ENCODE measurements at places on chromosomes 2 and 18.
A peak's percentile ranks its signal among the peaks of the same experiment; 100 is the strongest.

DNA sequence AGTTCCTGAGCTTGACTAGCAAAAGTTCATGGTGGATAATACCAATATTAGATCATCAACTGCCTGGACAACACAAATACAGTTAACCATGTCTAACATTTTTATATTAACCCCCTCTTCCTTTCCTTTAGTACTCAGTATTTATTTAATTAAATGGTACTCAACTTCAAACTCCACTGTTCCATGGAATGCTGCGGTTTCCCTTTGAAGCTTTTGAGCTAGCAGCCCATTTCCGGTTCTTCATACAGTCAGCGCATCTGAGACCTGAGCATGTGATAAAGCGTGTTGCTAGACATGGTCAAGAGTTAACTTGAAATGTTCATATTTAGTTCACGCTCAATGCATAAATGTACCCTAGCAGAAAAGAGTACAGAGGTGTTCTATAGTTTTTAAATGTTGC lies 278.4 kb downstream of the ALPK2 start:
- DNase-seq, result no peak

DNA sequence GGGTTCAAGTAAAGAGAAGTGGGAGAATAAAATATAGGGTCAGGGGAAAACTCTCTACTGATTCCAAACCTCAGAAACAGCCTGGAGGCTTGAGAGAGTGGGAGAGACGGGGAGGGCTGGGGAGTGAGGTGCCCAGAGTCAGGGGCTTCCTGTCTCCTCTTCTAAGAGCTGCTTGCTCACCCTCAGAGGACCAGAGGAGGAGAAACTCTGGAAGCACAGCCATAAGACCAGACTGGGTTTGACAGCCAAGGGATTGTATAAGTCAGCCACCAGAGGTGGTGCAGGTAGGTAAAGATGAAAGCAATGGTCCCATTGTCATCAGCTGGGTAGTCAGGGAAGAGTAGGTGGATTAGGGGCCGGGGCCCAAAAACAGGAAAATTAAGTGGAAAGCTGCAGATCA lies 259.4 kb downstream of the TNS1 start:
- no peak for DNase-seq

DNA sequence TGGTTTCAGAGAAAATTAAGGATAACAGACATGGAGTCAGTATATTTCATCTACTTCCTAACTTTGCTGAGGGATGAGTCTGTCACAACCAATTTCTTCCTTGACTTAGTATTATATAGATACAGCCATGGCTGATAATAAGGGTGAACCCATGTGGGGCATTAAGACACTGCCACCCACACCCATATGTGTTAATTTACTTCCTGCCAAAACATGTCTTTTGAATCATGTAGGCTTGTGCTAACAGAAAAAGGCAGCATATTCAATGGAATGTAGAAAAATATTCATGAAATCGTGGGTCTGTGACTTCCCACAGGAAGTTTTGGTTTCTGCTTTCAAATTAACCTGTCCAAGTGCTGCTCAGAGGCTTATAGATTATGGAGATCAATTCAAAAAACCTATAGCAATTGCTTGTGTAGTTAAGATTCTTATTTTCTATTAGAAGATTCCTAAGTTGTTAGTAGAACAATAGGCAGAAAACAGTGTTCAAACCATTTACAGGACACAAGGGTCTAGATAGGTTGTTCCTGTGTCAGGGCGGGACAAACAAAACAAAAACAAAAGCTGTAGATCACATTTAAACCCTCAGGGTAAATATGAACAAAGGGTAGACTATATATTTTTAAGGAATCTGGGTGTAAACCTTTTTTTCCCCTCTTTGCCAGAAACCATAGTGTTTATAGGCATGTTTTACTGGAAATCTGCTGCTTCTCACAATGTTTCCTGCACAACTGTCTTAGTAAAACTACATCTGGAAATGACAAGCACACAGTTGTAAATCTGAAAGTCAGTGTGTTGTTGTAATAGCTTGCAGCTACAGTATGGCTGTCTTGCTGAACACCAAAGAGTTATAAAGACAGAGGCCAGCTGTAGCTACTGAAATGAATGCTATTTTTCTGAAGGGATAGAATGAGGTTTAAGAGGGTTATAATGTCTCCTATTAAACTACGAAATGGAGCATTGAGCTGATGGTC lies 691.2 kb downstream of the EPHA4 start:
- DNase-seq, result no peak

GRCh38 chr2:64982311-64982857 lies 6.8 kb upstream of the SLC1A4 start:
- DNase-seq, result peak; percentile 68

DNA sequence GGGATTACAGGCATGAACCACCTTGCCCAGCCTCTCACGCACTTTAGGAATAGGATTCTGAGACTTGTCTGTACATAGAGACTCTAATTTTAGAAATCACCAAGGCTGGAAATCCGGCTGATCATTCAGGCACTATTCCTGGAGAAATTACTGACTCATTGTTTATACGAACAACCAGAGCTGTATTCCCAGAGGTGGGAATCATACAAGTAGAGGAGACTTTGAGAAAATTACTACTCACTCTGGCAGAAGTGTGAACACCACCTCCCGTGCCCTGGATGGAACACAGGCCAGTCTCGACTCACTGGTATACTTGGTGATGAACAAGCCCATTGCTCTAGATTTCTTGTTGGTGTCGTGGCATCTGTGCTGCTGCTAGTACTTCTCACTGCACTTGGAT lies 5.8 kb upstream of the ADNP2 start:
- no peak for DNase-seq

DNA sequence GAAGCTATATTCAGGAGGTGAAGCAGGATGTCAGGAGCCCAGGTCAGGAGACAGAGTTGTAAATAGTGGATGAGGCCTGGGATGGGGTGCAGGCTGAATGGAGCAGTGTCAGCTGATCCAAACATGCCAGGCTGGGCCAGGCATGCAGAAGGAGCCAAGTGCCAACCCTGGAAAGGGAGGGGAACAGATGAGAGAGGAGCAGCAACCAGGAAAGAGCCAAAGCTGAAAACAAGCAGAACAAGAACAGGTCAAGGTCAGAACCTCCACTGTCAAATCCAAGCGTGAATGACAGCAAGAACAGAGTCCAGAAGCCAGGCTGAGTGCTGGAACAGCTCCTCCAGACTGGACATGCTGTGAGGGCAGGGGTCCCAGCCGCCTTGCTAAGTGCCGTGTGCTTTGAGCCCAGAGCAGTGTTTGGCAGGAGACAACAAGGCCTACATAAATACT lies 49.2 kb upstream of the PPP1CB start:
- DNase-seq, result no peak

GRCh38 chr2:107811411-107811810 lies 15.3 kb upstream of the RGPD4 start:
- DNase-seq, result no peak

DNA sequence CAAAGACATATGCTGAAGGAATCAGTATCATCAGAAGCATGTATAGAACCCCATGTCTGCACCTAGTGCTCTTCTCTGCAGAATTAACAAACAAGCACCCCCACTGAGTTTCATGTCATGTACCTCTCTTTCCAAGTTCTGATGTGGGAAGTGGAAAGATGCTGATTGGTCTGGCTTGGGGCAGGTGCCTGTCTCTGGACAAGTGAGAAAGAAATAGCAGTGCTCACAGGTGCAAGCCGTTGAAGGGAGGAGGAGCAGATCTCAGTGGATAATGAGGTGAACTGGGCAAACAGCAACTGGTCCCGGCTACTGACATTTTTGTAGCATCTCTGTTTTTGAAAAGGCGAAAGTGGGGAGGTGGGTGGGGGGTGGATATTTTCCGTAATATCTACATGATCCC lies 17.5 kb upstream of the ACVR1 start:
- no peak for DNase-seq

DNA sequence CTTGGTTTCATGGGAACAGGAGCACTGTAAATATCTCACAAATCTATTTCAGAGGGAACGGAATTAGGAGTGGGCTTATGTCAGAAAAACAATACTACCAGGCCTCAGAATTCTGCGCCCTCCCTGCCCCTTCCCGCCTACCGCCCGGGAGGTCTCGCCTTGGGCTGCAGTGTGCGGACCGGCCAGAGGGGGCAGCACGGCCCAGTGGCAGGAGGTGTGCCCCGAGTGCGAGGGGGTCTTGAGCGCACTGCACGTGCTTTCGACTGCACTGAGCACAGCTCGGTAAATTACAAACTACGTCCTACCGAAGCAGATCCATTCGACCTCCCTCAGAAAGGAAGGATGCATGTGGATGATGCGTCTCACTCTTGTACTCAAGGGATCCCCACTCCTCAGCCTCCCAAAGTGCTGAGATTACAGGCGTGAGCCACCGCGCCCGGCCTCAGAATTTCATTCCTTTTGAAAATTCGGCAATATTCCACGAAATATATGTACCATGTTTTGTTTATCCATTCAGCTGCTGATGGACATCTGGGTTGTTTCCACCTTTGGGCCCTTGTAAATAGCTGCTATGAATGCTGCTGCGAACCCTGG lies 297.0 kb downstream of the BCL2 start:
- DNase-seq, result no peak

- no peak for DNase-seq
Observed at GRCh38 chr2:14558335-14558919, 74.1 kb upstream of the LRATD1 start.

GRCh38 chr2:127086990-127087790 lies 19.8 kb downstream of the BIN1 start:
- DNase-seq, result peak; percentile 89

GRCh38 chr2:27638037-27638637 lies 9.3 kb downstream of the GPN1 start:
- DNase-seq, result no peak

DNA sequence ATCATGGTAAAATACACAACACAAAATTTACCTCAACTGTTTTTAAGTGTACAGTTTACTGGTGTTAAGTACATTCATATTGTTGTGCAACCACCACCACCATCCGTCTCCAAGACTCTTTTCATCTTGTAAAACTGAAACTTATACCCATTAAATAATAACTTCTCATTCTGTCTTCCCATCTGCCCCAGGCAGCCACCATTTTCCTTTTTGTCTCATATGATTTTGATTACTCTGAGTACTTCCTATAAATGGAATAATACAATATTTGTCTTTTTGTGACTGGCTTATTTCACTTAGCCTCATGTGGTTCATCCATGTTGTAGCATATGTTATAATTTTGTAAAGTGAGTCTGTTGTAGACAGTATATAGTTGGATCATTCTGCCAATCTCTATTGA lies 82.7 kb downstream of the ALMS1 start:
- DNase-seq, result no peak

GRCh38 chr2:184336688-184337087 lies 261.6 kb upstream of the ZNF804A start:
- DNase-seq, result no peak

DNA sequence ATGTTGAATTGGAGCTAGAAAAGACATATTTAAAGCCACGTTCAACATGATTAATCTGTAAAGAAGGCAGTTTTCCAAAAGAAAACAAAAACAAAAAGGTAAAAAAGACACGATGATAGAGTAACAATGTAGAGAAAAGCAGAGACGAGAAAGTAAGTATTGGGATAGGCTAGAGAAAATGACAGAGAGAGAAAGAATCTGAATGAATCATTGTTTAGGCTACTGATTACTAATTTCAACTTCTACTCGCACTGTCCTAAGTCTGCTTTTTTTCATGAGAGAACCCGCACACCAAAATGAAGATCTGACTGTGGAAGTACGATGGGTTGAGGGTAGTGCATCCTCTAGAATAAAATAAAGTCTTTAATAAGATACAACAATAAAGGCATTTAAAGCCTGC lies 1599.2 kb upstream of the TMEFF2 start:
- no peak for DNase-seq

- peak; percentile 34 for DNase-seq
Observed at GRCh38 chr2:39141334-39142271, 20.8 kb upstream of the SOS1 start.

DNA sequence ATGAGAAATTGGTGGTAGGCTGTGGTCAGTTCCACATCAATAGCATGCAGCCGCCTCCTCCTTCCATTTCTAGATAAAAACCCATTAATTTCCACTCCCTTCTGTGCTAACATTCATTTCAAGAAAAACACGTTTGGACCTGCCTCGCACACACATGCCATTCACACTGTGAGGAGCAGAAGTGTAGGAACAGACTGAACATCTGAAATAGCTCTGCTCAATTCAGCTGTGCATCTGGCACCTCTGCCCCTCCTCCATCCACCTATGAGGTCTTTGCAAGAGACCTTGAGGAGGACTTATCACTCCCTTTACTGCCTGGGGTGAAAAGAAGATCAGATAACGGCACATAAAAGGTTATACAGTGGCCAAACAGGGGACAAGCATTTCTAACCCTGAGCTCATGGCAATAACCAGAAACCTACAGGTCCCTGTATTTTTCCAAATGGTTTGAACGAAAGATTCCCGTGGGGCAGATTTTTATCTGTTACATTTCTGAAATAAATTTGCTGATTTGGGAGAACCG lies 30.8 kb upstream of the LRP2 start:
- peak; percentile 46 for DNase-seq

GRCh38 chr2:22795287-22795866 lies 589.6 kb upstream of the KLHL29 start:
- no peak for DNase-seq

GRCh38 chr2:240644171-240644651 lies 18.9 kb downstream of the GPR35 start:
- DNase-seq, result no peak

DNA sequence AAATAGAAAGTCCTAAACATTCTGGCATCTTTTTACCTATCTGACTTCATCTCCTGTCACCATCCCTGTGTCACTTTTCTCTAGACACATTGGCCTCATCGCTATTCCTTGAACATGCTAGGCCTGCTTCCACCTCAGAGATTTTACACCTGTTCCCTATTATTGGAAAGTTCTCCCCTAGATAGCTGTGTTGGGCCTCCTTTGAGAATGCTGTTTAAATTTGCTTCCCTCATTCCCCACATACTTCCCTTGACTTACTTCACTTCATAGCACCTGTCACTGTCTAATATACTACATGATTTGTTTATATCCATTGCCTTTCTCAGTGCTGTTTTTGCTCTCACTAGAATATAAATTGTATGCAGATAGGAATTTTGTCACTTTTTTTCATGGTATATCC lies 317.0 kb upstream of the GCFC2 start:
- DNase-seq, result no peak

DNA sequence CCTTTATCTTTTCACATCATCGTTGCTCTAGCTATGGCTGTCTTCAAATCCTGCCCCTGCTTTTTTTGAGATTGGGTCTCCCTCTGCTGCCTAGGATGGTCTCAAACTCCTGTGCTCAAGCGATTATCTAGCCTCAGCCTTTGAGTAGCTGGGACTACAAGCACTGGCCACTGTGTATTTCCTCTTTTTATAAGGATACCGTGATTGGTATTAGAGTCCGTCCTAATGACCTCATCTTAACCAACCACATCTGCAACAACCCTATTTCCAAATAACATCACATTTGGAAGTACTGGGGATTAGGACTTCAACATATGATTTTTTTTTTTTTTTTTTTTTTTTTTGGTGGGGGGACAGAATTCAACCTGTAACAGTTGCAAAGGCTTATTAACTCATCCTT lies 9.1 kb downstream of the RESP18 start:
- no peak for DNase-seq

DNA sequence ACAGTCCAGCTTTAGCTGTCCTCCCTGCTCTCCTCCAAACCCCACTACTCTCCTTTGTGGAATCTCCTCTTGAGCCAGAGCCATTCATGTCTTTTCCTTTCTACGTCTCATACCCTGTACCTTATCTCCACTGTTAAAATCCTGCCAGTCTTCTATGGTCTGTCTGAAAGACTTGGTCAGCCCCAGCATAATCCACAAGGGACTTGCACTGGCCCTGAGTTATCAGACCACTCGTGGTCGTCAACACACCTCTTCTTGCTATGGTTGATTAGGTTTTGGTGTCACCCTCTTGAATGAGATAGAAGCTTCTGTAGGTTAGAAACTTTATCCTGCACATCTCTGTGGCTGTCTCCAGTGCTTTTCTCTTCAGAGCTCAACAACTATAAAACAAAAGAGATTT lies 56.8 kb downstream of the MYO1B start:
- DNase-seq, result no peak

Measured in GM12865 (cell line).